ENCODE measurements at places on chromosomes 12 and 14.

GRCh38 chr12:15546102-15546701 lies 223.9 kb downstream of the PTPRO start:
- DNase-seq, result no peak

- no peak for DNase-seq
These were observed 38.2 kb downstream of the TRPV4 start for GRCh38 chr12:109795023-109795422.

- DNase-seq, result no peak
These were observed 1266.1 kb downstream of the LRFN5 start for GRCh38 chr14:42872786-42873185.

- no peak for DNase-seq
These were observed 20.2 kb downstream of the HEATR5A start for GRCh38 chr14:31400031-31400638.

DNA sequence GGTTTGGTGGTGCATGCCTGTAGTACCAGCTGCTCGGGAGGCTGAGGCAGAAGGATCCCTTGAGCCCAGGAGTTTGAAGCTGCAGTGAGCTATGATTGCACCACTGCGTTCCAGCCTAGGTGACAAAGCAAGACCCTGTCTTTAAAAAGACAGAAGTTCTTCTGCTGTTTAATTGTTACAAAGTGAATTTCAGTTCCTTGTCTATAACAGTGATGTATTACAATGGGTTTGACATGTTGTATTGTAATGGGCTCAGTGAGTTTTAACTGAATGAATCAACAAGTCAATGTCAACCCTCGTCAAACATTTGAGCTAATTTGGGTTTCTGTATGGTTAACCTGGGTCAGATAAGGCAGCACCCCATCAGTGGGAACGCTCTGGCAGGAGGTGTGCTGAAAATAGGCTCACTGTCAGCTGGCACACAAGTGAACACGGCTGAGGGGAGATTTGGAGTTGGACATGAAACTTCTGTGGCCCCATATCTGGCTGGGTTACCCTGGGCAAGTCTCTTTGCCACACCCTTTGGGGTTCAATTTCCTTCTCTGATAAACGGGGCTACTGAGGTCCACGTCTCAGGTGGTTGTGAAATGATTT lies 14.0 kb upstream of the TRPV4 start:
- DNase-seq, result no peak

GRCh38 chr12:120914794-120915193 lies 10.6 kb upstream of the SPPL3 start:
- no peak for DNase-seq

DNA sequence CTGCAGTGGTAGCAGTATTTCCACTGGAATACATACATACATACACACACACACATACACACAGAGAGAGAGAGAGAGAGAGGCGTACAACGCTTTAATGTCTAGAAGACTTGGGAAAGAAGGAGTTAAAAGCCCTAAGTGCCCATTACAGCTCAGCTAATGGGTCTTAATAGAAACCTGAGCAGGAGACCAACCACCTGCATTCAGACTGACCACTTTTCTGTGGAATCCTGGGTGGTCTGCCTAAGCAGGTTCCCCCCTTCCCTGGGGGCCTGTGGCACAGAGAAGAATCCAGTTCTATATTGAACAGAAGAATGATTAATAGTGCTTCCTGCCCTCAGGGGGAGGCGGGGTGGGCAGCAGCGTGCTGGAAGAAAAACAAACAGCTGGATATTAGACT lies 312.4 kb upstream of the PRKD1 start:
- no peak for DNase-seq

DNA sequence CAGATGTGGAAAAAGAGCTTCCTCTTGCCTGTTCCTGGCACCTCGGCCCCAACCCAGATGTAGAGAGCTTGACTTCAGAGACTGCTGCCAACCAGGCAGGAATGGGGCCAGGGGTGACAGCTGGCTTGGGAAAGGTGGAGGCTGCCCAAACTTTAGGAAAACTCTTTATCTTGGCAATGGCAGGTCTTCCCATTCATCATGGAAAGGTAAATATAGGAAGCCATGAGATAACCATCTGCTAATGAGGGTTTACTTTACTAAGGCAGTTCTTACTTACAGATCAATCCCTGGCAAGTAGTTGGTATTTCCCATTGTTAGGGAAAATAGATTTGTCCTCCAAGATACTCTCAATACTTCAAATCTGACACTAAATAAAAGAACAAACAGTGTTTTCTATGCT lies 143.1 kb upstream of the NUDT4 start:
- DNase-seq, result no peak

- no peak for DNase-seq
These were observed 38.3 kb downstream of the PTHLH start for GRCh38 chr12:27934276-27934675.

GRCh38 chr12:95516757-95517156 lies 34.5 kb downstream of the USP44 start:
- no peak for DNase-seq

DNA sequence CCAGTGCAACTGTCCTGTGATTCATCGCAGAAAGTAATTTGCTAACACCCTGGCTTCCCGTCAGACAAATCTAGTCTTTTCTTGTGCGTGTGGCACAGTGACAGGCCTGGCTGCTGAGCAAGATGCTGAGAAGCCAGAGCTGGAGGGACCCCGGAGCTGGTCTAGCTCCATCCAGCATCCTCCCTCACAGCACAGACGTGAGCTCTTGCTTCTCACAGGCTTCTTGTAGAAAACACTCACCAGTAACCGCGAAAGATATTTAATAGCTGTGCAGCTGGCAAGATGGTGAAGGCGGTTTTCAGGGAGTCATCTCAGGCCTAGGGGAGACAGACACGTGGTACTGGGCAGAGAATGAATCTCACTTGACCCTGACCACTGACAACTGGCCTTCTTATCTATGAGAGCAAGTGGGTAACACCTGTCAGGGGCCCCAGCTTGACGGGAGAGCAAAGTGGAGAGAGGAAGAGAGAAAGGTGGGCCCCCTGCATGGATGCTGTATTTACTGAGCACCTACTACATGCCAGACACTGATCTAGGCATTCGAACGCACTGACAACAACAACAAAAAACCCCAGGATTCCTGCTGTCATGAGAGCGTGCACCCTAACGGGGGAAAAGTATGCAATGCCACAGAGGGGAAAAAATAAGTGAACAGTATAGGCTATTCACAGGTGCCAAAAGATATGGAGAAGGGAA lies 63.3 kb downstream of the CCDC88C start:
- DNase-seq, result no peak

GRCh38 chr12:103331643-103332042 lies 164.1 kb downstream of the C12orf42 start:
- no peak for DNase-seq

DNA sequence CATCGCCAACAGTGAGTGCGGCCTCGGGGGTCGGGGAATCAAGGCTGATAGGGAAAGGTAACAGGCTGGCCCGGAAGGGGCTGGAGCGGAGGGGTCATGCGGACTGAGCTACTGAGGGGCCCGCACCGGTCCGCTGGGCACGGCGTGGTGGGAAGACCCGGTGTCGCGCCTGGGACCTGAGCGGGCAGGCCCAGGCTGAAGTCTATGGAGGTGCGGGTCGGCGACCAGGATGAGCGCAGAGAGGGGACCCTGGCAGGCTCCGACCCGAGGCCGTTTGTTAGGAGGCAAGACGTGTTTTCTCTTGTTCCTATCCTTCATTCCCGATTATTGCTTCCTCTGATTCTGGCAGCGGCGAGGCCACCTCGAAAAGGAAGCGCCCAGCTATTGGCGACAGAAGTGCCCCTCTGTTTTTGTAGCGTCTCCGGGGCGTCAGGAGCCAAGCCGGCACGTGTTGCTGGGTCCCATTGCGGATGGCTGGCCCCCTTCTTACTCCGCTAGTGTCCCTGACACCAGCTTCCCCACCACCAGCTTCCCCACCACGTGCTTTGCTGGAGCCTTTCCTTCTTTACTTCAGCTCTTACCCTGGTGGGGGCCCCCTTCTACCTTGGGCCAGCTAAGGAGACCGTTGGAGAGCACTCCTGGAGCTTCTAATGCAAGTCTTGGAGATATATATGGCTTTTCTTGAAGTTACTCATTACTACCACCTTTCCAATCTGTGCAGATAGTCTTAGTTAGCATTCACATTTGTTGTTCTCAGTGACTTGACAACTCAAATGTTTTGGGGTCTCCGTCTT lies 653 bp downstream of the PA2G4 start:
- no peak for DNase-seq

DNA sequence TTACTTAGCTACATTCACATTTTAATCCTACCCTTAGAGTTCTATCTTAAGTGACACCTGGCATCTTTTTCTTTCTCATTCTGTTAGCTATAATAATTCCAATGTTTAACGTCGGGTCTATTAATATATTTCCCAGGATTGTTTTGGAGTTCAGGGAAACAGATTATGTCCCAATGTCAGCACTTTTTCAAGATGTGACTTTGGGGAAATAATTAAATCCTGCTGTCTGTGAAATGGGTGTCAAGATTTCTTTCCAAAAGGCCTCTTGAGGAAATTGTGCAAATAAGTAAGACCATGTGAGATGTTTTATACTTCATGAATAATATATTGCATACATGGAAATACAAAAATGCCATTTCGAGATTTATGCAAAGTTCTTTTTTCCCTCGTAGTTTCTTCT lies 887.6 kb upstream of the SEL1L start:
- no peak for DNase-seq

DNA sequence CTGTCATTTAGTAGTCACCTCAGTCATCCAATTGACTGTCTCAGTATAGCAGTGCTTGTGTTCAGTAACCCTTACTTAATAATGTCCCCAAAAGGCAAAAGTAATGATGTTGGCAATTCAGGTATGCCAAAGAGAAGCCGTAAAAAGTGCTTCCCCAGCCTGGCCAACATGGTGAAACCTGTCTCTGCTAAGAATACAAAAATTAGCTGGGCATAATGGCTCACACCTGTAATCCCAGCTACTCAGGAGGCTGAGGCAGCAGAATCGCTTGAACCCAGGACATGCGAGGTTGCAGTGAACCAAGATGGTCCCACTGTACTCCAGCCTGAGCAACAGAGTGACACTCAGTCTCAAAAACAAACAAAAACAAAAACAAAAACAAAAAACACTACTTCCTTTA lies 33.6 kb downstream of the SENP1 start:
- no peak for DNase-seq

DNA sequence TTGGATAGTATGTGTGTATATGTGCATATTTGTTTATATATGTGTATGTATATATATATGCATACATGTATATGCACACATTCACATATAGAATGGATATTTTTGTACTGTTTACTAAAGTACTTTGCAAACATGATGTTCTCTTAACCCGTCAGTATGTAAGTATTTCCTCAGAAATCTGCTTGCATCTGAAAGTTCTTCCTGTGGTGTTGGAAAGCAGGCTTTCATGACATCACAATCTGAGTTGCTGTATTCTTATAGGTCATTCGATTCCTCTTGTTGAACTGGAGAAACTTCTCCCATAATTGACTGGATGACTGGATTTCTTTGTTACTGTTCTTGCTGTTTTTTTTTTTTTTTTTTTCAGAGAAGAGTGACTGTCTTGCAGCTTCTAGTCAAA lies 29.1 kb downstream of the GABARAPL1 start:
- DNase-seq, result no peak

- no peak for DNase-seq
These were observed 163.6 kb upstream of the PLEKHG7 start for GRCh38 chr12:92539110-92539749.

DNA sequence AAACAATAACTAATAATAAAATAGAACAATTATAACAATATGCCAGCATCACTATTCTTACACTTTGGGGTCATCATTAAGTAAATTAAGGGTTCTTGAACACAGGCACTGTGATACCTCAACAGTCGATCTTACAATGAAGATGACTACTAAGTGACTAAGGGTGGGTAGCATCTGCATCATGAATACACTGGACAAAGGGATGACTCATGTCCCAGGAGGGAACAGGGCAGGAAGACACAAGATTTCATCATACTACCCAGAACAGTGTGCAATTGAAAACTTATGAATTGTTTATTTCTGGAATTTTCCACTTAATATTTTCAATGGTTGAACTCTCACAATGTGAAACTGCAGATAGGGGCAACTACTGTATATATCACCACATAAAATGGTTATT lies 19.7 kb downstream of the TSPAN19 start:
- DNase-seq, result no peak

DNA sequence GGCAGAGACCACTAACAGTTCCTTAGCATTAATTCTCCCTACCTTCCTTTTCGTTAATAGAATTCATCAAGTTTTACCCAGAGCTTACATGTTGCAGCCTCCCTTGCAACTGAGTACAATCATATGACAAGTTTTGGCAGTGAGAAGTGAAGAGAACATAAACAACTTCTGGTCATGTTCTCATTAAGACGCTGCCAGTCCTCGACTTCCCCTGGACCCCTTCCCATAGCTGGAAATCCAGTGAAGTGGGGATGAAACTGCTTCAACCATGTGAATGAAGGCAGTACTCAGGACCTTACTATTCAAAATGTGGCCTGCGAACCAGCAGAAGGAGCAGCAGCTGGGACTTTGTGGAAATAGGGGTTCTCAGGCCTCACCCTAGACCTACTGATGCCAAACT lies 133.9 kb downstream of the SPTSSA start:
- DNase-seq, result no peak

DNA sequence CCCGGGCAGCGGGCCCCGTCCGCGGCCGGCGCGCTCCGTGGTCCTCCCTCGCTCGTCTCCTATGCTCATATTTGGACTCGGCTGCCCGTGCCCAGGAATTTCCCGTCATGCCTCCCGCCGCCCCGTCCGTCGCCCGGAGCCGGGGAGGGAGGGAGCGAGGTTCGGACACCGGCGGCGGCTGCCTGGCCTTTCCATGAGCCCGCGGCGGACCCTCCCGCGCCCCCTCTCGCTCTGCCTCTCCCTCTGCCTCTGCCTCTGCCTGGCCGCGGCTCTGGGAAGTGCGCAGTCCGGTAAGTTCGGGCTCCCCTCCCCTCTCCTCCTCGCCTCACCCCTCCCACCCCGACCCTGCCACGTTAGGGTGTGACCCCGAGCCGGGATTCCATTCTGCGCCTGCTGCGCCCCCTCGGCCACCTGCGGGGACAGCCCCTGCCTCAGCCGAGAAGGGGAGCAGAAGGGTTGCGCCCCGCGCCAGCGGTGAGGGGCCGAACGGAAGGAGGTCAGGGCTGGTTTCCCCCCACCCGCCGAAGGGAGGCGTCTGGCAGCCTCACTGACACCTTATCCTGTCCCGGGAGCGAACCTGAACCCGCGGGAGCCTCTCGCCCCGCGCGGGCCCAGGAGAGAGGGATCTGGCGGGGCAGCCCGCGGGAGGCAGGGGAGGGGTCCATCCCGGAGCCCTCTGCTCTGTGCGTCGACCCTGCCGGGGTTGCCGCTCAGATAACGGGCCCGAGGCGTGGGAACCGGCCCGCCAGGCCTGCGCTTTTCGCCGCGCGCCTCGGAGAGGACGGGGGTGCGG lies at the start of gene MSRB3:
TSS of gene MSRB3 (plus strand) at position 108 of the 793 bp plus-strand sequence. CDS start 29,897 bp downstream, outside the sequence.
- DNase-seq, result no peak

GRCh38 chr12:76249501-76249900 lies 98.7 kb downstream of the BBS10 start:
- DNase-seq, result no peak
